ENCODE measurements at places on chromosomes 11 and 22.

- no peak for DNase-seq
These were observed 8.1 kb downstream of the INPP5J start for GRCh38 chr22:31130873-31131272.

- DNase-seq, result peak; percentile 6
These were observed 587 bp downstream of the DENND5A start for GRCh38 chr11:9264316-9265210.

DNA sequence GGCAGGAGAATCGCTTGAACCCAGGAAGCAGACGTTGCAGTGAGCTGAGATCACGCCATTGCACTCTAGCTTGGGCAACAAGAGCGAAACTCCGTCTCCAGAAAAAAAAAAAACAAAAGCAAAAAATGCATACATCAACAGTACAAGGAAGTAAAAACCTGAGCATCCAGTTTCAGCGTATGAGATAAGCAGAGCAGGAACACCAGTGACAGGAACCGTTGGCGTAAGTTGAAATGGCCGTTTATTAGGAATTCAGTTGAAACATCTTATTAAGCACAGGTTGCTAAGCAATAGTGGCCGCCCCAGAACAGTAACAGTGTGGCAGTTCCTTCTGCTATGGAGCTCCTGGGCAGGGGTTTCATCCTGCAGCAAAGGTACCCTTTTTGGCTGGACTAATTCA lies 4.0 kb upstream of the L3MBTL2 start:
- DNase-seq, result no peak

GRCh38 chr11:132296946-132297610 lies 926.7 kb downstream of the NTM start:
- DNase-seq, result no peak

GRCh38 chr11:42596576-42597145 lies 715.1 kb upstream of the API5 start:
- no peak for DNase-seq

- DNase-seq, result no peak
These were observed 6.6 kb upstream of the CARD10 start for GRCh38 chr22:37525746-37526350.

GRCh38 chr22:37999640-38000272 lies 15.4 kb upstream of the SOX10 start:
- DNase-seq, result no peak

GRCh38 chr11:86040919-86041850 lies 27.7 kb downstream of the PICALM start:
- no peak for DNase-seq

GRCh38 chr22:37027556-37027955 lies 8.0 kb downstream of the MPST start:
- no peak for DNase-seq

GRCh38 chr11:90284171-90284570 lies 61.3 kb upstream of the CHORDC1 start:
- no peak for DNase-seq

GRCh38 chr11:85798361-85798760 lies 12.6 kb downstream of the SYTL2 start:
- no peak for DNase-seq

DNA sequence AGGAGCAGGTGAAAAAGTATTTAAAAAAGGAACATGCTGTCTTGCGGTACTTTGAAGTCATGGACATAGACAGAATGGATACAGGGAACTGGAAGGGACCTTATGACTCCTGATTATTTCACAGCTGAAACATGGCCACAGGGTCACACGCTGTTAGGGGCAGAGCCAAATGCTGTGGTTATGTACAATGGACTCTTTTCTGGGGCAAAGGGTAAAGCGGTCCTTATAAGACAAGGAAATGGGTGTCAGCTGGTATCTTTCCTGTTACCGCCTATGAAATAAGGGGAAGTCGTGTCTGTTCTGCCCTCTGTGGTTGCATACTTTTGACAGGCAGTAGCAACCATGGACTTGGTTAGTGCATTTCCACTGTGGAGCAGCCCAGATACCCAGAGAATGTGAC lies 12.8 kb upstream of the ST14 start:
- DNase-seq, result no peak

GRCh38 chr11:63775191-63775590 lies 6.6 kb upstream of the ZFTA start:
- DNase-seq, result no peak

- no peak for DNase-seq
These were observed 87.4 kb downstream of the HIPK3 start for GRCh38 chr11:33344611-33345010.

DNA sequence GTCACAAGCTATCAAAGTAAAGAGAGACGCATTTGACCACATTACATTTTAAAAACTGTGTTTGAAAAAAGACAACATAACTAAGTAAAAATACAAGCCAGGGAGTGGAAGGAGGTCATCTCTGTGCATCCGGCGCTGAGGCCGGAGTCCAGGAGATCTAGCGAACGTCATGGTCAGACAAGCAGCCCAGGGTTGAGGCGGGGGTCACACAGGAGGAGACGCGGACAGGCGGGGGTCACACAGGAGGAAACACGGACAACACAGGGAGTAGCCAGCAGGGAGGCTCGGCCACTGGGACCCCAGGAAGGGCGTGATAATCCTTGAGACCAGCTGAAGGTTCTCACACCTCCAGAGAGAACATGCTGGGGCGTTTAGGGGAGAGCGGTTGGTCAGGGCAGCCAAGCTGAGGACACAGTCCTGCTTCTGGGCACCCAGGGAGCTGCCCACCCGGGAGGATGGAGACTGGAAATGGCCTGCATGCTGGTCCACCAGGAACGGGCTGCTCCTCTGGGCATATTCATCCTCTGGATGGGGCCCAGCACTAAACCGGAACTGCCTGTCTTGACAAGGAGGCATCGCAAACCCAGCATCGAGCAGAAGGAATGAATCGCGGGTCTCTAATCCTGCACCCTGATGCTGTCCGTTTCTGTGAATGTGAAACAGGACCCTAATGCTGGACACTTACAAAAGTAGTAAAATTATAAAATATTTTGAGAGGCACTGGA lies 40.9 kb upstream of the MUC5AC start:
- no peak for DNase-seq

DNA sequence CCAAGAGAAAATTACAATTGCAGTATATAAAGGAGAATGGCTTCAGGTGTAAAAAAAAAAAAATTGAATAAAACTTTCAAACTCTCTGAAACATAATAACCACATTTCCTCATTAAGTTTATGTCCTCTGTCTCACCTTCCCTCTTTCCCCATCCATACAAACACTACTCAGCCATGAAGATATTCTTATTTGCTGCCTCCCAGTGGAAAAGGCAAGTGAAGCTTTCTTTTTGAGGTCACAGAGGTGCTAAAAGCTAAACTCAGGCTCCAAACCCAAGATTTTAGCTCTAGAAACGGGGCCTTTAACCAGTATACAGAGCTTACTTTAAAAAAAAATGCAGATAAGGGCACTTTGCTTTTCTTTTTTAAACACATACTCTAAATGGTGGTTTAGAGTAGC lies 1568.5 kb downstream of the FAM181B start:
- no peak for DNase-seq

- no peak for DNase-seq
These were observed 5.6 kb downstream of the CHST1 start for GRCh38 chr11:45659818-45660160.

GRCh38 chr11:19200410-19201201 lies 1.2 kb downstream of the CSRP3 start:
- no peak for DNase-seq

GRCh38 chr11:199004-199581 lies 6.2 kb downstream of the SCGB1C1 start:
- DNase-seq, result no peak

- no peak for DNase-seq
These were observed 1.5 kb downstream of the A4GALT start for GRCh38 chr22:42719133-42719532.

DNA sequence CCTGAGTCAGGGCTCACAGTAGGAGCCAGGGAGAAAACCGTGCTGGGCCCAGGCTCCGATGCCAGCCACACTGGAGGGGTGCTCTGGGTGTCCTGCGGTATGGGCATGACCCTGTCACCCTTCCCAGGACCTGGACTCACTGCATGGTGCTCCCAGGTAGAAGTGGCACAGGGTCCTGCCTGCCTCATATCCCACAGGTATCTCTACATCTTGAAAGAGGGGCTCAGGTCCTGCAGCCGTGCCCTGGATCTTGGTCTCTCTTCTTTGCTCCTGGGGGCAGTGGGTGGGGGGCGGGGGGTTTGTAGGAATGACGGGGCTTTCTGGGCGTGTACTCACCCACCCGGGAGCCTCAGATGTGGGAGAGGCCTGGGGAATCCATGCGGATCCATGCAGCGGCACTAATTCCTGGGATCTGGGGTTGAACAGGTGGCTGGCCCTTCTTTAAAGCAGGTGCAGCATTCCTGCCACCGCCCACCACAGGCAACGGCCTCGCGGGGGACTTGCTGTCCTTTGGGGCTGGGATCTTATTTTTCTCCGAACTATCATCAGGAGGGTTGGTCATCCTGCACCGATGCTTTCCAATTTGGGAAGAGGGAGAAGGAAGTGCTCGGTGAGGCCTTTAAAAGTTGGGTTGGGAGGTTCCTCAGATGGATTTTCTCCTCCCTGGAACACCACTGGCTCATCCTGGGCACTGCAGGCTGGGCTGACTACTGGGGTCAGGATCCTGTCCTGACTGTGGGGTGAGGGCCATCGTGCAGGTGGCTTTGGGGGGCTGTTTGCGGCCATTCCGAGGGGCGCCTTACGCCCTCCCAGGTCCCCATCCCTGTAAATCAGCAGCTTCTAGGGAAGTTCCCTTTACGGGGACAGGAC lies 886.4 kb downstream of the BRD1 start:
- DNase-seq, result no peak

DNA sequence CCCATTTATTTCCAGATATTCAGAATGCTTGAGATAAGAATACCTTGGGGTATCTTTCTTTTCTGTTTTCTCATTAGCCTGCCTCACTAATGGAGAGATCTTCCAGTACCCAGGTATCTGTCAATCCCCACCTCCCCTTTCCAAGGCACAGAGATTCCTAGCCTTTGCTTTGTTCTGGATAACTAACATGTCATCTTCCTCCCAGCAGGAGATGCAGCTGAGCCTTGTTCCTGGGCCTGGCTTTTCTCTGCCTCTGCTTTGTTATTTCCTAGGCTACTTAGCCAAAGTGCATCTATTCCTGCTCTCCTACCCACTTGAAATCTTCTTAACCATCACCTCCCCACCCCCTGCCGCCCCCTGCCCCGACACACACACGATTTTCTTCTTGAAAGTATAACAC lies 297.1 kb downstream of the NELL1 start:
- no peak for DNase-seq

- peak; percentile 69 for DNase-seq
These were observed 717 bp downstream of the OSM start for GRCh38 chr22:30265823-30266444.

GRCh38 chr11:77510851-77511250 lies 37.0 kb upstream of the PAK1 start:
- DNase-seq, result no peak

DNA sequence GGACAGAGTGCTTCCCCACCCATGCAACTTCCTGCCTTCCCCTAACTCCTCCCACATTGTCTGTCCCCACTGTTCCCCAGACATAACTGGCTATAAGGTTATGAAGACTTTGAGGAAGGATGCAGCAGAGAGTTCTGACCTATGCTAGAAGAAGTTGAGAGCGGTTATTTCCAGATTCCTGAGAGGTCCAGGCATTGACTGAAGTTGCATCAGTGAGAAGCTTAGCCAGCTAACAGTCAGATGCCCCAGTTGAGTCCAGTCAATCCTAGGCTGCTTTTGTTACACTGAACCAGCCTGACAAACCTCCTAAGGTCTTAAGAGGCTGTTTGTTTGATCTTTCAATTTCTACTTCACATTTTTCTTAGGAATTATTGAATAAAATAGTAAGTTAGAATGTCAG lies 937.9 kb upstream of the CCDC90B start:
- no peak for DNase-seq

DNA sequence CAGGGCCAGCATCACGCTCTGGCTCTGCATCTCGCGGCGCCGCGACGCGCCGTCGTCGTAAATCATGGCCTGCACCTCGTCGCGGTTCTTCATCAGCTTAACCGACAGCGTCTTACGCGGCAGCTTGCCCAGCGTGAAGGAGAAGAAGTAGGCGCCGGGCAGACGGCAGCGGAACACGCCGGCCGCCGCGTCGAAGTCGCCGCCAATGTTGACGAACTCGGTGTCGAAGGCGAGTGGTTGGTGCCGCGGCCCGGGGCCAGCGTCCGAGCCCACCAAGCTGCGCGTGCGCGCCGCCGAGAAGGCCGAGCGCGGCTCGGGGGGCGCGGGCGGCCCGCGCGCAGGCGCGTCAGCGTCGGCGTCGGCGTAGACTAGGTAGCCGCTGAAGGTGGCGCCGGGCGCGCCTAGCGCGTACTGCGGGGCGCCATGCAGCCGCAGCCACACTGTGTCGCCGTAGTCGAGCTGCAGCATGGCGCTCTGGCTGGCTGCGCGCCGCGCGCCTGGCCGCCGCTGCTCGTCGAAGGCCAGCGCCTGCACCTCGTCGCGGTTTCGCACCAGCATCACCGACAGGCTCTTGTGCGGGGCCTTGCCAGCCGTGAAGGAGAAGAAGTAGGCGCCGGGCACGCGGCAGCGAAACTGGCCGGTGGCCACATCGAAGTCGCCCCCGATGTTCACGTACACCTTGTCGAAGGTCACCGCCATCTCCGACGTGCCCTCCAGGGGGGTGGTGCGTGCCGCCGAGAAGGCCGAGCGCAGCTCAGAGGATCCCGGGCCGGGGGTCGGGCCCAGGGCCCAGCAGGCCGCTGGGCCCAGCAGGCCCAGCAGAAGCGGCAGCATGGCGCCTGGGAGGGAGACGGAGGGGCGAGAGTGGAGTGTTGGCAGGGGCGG lies 3.7 kb downstream of the FAM180B start:
- DNase-seq, result no peak

DNA sequence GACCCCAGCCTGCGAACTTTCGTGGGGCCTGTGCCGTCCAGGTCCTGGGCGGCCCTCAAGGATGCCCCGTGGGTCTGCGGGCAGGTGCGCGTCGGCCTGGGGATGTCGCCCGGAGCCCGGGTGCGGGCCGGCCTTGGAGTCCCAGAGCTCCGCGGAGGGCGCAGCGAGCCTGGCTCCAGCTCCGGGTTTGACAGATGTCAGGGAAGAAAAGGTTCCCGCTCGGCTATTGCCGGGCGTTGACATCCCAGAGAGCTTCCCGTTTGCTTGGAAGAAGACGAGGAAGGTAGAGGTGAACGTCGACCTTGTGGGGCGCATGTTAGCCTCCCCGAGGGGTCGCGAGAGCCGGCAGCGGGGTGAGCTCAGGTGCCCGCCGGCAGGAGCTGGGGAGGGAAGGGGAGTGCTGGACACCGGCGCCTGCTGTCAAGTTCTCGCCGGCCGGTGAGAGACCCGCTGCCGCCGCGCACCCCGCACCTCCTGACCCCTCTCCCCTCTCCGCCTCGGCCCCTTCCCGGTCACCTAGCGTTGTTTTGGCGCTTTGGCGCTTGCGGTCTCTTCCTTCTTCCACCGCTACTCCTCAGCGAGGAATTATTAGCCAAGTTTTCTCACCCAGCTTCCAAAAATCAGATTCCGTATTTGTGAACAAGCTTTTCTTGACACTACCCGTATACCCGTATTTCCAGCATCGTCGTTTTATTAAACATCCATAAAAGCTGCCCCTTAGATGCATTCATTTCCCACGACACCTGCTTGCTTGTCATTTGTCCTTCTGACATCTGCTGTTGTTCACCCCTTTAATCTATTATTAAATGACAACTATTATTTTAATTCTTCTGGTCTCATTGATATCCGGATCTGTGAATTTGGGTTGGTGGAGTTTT lies 1.3 kb downstream of the BMAL1 start:
- DNase-seq, result no peak

GRCh38 chr11:81870815-81871214 lies 862.8 kb downstream of the FAM181B start:
- DNase-seq, result no peak

- no peak for DNase-seq
These were observed 41.0 kb downstream of the AHNAK start for GRCh38 chr11:62505440-62506091.

Data from activated T-cell treated with anti-CD3 and anti-CD28 coated beads for 1 hour (primary cell).